Hair follicle dermal papilla cell (primary cell): ENCODE measurements at places on chromosomes 11 and 22. TPM values are rescaled to one million over a fixed set of nuclear protein-coding genes. Genes with fewer than 3 reads are reported as not detected.

The RPS6KB2 gene
- 44.5 and 48.8 TPM in 2 replicates for total RNA-seq

The ALDH3B1 gene
- total RNA-seq, result 56.6 and 70.8 TPM in 2 replicates

The SLC5A4 gene
- not detected in 2 replicates for total RNA-seq

The PIWIL4 gene
- total RNA-seq, result 3.4 and 3.9 TPM in 2 replicates

The OR8D1 gene
- total RNA-seq, result not detected in 2 replicates

The OR51E2 gene
- 0.12 TPM in 1 of 2 replicates, not detected in the other for total RNA-seq

The TEX12 gene
- 0.32 TPM in 1 of 2 replicates, not detected in the other for total RNA-seq

The KDM2A gene
- 57.1 and 72.7 TPM in 2 replicates for total RNA-seq

The C11orf21 gene
- 0.16 and 0.36 TPM in 2 replicates for total RNA-seq

The MYO7A gene
- under 0.01 TPM in 1 of 2 replicates, not detected in the other for total RNA-seq
